ENCODE measurements at places on chromosomes 5 and 9. TPM values are rescaled to one million over a fixed set of nuclear protein-coding genes. Genes with fewer than 3 reads are reported as not detected.

LPAR1 gene
- total RNA-seq: 67.9 TPM

CACNA1B gene
- not detected for total RNA-seq

SLCO4C1 gene
- total RNA-seq: not detected

GABRA1 gene
- not detected for total RNA-seq

IL9 gene
- total RNA-seq: not detected

BARHL1 gene
- total RNA-seq: not detected

POC5 gene
- total RNA-seq: 8.1 TPM

Data from PC-3 (cell line).